ENCODE measurements at places on chromosomes 2 and 18.

DNA sequence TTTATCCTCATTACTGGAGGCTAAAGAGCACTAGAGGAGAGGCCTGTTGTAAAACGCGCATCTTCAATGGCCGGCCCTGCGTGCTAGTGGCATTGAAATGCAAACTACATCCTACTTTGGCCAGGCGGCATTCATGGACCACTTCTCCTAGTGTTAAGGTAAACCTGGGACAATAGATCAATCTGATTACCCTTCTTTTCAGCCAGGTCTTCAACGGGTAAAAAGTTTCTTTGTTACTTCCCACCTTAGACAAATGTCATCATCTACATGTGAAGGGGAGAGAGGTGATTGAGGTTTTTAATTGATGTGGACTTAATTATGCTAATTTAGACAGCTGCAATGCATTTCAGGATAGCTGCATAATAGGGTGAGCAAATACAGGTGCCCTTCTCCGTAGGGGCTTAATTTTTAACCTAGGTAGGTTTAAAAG lies 628.0 kb downstream of the ZEB2 start:
- no peaks in the 10 kb centered on the region for H3K4me1 ChIP-seq
- H3K4me3 ChIP-seq, result no peak overlapping the region
- no peaks in the 10 kb centered on the region for H3K36me3 ChIP-seq

DNA sequence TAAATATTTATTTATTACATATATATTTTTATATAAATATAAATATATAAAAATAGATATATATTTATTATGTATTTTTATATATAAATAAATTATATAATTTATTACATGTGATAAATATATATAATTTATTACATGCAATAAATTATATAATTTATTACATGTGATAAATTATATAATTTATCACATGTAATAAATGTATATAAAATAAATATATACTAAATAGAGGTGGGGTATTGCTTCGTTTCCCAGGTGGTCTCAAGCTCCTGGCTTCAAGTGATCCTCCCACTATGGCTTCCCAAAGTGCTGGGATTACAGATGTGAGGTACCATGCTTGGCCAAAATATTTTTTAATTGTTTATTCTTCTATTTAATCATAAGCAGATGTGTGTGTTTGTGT lies 3.6 kb upstream of the G6PC2 start:
- DNase-seq, result no peak
- no peaks in the 10 kb centered on the region for H3K36me3 ChIP-seq
- no peak overlapping the region for H3K27ac ChIP-seq
- no peaks in the 10 kb centered on the region for H3K4me1 ChIP-seq

DNA sequence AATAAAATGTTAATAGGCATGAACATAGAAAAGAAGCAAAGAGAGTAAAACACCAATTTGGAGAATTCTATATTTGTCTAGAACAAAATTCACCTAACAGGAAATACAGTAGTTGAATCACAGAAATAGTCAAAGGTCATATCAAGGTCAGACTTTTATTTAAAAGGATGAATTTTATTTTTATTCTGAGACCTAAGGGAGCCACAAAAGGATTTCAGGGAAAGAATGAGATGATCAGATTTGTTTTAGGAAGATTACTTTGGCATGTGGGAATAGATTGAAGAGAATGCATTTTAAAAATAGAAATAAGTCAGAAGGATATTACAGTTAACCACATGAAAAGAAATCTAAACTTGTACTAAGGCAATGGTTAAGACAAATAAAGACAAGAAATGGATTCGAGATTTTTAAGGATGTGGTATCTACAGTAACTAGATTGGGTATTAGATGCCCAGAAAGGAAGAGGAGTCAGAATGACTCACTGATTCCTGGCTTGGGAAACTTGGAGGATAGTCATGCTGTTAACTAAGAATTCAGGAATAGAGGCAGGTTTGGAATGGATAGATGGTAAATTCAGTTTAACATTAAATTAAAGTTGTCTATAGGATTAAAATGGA lies 56.0 kb downstream of the METTL4 start:
- peaks cover 10% of the 10 kb centered on the region for H3K4me1 ChIP-seq
- H3K4me3 ChIP-seq, result no peak overlapping the region
- no peak overlapping the region for H3K27ac ChIP-seq
- H3K27me3 ChIP-seq, result no peaks in the 10 kb centered on the region
- DNase-seq, result no peak

- no peak within 1 kb of the TSS for H3K4me3 ChIP-seq
- no peak within 1 kb of the TSS for H3K27ac ChIP-seq
- H3K27me3 ChIP-seq, result peaks cover 36% of the 10 kb centered on the region
- no peaks in the 10 kb centered on the region for H3K36me3 ChIP-seq
- H3K4me1 ChIP-seq, result no peaks in the 10 kb centered on the region
Measured at GRCh38 chr2:88452565-88452905, at the start of gene FOXI3. Gene FOXI3, minus strand, starts transcription at chr2:88452693. Its CDS starts 158 bp downstream, at chr2:88452535.

GRCh38 chr18:811892-812375 lies at the start of gene YES1:
Gene YES1, minus strand, starts transcription at chr18:812242. Its CDS starts 55,415 bp downstream, at chr18:756827.
- H3K4me3 ChIP-seq, result peak within 1 kb of the TSS; percentile 70
- no peaks in the 10 kb centered on the region for H3K27me3 ChIP-seq
- peaks cover 48% of the 10 kb centered on the region for H3K4me1 ChIP-seq
- no peaks in the 10 kb centered on the region for H3K36me3 ChIP-seq

- H3K27ac ChIP-seq, result no peak overlapping the region
- peaks cover 13% of the 10 kb centered on the region for H3K4me1 ChIP-seq
- DNase-seq, result no peak
- no peaks in the 10 kb centered on the region for H3K27me3 ChIP-seq
- H3K4me3 ChIP-seq, result no peak overlapping the region
Measured at GRCh38 chr2:97950329-97951154, 45.2 kb downstream of the TMEM131 start.

GRCh38 chr2:127195140-127196074 lies 24.7 kb downstream of the CYP27C1 start:
- no peak overlapping the region for H3K4me3 ChIP-seq
- no peaks in the 10 kb centered on the region for H3K27me3 ChIP-seq
- no peaks in the 10 kb centered on the region for H3K4me1 ChIP-seq
- DNase-seq, result no peak
- H3K36me3 ChIP-seq, result no peaks in the 10 kb centered on the region

GRCh38 chr2:620471-621302 lies 56.5 kb downstream of the TMEM18 start:
- no peaks in the 10 kb centered on the region for H3K36me3 ChIP-seq
- H3K4me3 ChIP-seq, result no peak overlapping the region
- H3K27ac ChIP-seq, result no peak overlapping the region
- no peaks in the 10 kb centered on the region for H3K27me3 ChIP-seq

DNA sequence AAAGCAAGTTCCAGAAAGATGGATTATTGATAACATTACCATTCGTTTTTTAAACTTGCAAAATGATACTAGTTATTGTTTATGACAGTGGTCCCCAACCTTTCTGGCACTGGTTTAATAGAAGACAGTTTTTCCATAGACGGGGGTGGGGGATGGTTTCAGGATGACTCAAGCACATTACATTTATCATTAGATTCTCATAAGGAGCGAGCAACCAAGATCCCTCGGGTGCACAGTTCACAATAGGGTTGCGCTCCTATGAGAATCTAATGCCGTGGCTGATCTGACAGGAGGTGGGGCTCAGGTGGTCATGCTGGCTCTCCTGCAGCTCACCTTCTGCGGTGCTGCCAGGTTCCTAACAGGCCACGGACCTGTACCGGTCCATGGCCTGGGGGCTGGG lies 86.2 kb downstream of the BCL2 start:
- no peak overlapping the region for H3K27ac ChIP-seq
- no peak overlapping the region for H3K4me3 ChIP-seq
- no peaks in the 10 kb centered on the region for H3K36me3 ChIP-seq

DNA sequence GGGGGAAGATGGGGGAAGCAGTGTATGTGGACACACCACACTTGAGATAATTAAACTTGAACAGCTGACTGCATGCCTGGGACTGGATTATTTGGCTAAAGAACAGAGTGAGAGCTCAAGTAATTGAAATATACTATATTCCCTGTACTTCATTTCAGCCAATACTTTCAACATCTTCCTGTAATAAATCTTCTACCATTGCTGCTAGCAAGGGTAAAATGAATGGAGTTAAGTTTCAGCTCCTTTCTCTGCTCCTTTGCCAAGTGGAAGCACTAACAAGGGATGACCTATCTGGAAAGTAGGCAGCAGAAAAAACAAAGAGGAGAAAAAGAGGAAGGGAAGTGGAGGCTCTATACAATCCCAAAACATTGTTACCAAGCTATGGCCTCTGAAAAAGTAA lies 50.9 kb downstream of the MMADHC start:
- H3K36me3 ChIP-seq, result no peaks in the 10 kb centered on the region
- H3K27ac ChIP-seq, result no peak overlapping the region
- H3K4me3 ChIP-seq, result no peak overlapping the region
- no peaks in the 10 kb centered on the region for H3K4me1 ChIP-seq
- no peaks in the 10 kb centered on the region for H3K27me3 ChIP-seq
- DNase-seq, result no peak

DNA sequence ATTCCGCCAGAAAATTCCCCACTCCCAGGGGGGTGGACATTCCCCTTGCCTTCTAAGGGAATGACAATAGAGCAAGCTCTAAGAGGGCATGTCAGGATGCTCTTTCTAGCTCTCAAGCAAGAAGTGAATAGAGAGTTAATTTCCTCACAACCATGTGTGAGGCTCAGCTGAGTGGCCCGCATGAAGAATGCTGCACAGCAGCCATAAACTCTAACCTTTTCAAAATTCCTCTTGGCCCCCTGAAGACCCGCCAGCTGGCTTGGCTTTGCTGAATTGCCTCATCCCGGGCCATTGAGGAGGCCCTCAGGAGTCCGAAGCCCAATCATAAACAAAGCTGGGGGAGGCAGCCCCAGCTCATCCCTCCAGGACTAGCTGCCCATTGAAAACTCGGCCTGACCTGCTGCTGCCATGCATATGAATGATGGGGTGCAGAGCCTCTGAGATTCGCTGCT lies 38.2 kb downstream of the NRP2 start:
- no peak overlapping the region for H3K4me3 ChIP-seq
- no peaks in the 10 kb centered on the region for H3K27me3 ChIP-seq
- no peak overlapping the region for H3K27ac ChIP-seq
- H3K4me1 ChIP-seq, result no peaks in the 10 kb centered on the region
- no peak for DNase-seq
